ENCODE measurements at places on chromosomes 4 and X. TPM values are rescaled to one million over a fixed set of nuclear protein-coding genes. Genes with fewer than 3 reads are reported as not detected.

GRCh38 chr4:184384810-184385557 is 89.4 kb downstream of the IRF2 start:
- H3K4me3 ChIP-seq = peak overlapping the region; percentile 64
- H3K27me3 ChIP-seq = no peaks in the 10 kb centered on the region
- no peak for DNase-seq
- H3K27ac ChIP-seq = peak overlapping the region; percentile 94

GRCh38 chrX:28719620-28720019 is 132.4 kb downstream of the IL1RAPL1 start:
- H3K27ac ChIP-seq = no peak overlapping the region
- no peaks in the 10 kb centered on the region for H3K4me1 ChIP-seq
- DNase-seq = no peak
- no peaks in the 10 kb centered on the region for H3K36me3 ChIP-seq

DNA sequence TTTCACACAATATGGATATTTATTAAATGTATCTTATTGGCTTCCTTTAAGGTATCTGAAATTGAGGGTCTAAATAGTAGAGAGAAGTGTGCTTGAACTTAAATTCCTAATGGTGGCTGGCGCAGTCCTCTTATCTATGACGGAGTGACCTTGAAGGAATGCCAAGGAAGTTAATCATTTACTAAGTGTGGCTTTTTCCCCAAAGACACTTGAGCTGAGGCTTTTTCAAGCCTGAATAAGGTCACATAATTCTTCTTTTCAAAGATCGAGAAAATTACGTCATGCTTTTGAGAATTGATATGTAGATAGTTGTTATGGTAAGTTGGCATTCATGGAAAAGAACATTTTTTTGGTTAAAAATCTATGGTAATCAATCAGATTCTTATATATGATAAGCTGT is 11.7 kb upstream of the PRPS2 start:
- no peak for DNase-seq
- H3K27me3 ChIP-seq = no peaks in the 10 kb centered on the region
- H3K36me3 ChIP-seq = no peaks in the 10 kb centered on the region
- H3K27ac ChIP-seq = no peak overlapping the region
- H3K4me1 ChIP-seq = no peaks in the 10 kb centered on the region
- no peak overlapping the region for H3K4me3 ChIP-seq

- no peak overlapping the region for H3K4me3 ChIP-seq
- H3K27ac ChIP-seq = no peak overlapping the region
- peaks cover 16% of the 10 kb centered on the region for H3K4me1 ChIP-seq
- DNase-seq = no peak
- H3K36me3 ChIP-seq = no peaks in the 10 kb centered on the region
Measured at GRCh38 chrX:115409551-115409950, 120.0 kb downstream of the LUZP4 start.

Gene ZIC3
- not detected for total RNA-seq

Gene DGAT2L6
- total RNA-seq = not detected
